ENCODE measurements at places on chromosomes 13 and 19.
A peak's percentile ranks its signal among the peaks of the same experiment; 100 is the strongest.

- no peak for DNase-seq
Measured at GRCh38 chr19:37669450-37669914, 14.2 kb upstream of the ZFP30 start.

GRCh38 chr19:45187421-45188100 lies 9.0 kb downstream of the BLOC1S3 start:
- no peak for DNase-seq

- no peak for DNase-seq
Measured at GRCh38 chr13:22193070-22193469, 522.2 kb downstream of the FGF9 start.

DNA sequence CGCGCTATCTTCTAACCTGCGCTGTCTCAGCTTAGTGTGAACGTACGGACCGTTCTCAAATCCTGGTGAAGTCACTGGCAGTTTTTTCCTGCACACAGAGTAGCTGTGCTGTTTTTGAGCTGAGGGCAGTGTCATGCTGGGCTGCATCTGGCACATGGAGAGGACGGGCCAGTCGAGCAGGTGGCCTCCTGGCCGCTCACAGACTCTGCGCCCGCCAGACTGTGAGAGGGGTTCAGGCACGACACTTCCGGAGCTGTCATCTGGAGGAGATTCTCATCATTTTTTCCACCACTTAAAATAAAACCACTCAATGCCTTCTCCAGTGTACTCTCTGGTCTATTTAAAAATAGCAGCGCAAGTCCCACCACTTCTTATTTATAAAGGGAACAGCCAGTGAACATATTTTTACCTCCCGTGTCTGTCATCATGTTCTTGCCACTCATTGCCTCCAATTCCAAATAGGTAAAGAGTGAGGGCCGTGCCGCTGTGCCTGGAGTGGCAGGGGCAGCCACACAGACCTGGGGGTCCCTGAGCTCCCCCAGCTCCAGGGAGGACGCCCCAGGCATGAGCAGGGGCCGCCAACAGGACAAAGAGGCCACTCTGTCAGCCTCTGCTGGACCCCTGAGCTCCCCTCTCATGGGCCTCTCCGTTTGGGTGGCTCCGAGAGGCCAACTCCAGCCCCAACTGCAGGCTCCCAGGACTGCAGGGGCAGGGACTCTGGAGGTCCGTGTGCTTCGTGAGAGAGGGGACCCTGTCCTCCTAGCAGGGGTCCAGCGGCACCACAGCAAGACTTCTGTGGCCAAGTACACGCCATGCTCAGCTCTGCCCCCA lies 36.9 kb upstream of the GRTP1 start:
- no peak for DNase-seq

- DNase-seq: no peak
Measured at GRCh38 chr19:55058781-55059610, 4.0 kb downstream of the RDH13 start.

GRCh38 chr19:4578552-4579248 lies 19.2 kb upstream of the SEMA6B start:
- DNase-seq: no peak

- no peak for DNase-seq
Measured at GRCh38 chr19:54095136-54095858, 5.3 kb downstream of the OSCAR start.

GRCh38 chr19:45403781-45404556 lies 900 bp downstream of the PPP1R13L start:
- no peak for DNase-seq

GRCh38 chr19:51689751-51690453 lies 3.2 kb upstream of the SPACA6 start:
- peak; percentile 44 for DNase-seq

DNA sequence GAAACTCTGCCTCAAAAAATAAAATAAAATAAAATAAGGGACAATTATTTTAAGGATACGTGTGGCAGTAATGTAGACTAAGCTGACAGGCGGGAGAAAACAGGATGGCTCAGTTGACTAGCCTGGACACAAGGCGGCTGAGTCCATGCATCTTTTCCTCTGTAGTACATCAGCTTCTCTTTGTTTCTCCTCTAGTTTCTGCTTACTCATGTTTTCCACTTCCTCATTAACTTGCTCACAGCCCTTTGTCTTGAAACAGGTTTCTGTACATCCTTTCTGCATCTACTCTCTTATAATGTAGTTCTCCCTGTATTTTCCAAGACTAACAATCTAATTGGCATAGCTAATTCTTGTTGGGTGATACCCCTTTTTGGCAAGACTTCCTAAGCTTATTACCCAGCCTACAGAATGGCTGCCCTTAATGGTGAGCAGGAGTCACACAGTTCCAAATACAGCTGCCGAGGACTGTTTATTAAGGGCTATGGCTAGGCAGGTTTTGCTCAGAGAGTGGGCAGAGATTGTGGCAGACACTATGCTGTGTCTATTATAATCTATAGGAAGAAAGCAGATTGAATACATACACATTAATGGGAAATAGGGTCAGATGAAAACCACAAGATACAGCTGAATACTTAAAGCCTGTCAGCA lies 58.7 kb upstream of the KLF5 start:
- DNase-seq: no peak

DNA sequence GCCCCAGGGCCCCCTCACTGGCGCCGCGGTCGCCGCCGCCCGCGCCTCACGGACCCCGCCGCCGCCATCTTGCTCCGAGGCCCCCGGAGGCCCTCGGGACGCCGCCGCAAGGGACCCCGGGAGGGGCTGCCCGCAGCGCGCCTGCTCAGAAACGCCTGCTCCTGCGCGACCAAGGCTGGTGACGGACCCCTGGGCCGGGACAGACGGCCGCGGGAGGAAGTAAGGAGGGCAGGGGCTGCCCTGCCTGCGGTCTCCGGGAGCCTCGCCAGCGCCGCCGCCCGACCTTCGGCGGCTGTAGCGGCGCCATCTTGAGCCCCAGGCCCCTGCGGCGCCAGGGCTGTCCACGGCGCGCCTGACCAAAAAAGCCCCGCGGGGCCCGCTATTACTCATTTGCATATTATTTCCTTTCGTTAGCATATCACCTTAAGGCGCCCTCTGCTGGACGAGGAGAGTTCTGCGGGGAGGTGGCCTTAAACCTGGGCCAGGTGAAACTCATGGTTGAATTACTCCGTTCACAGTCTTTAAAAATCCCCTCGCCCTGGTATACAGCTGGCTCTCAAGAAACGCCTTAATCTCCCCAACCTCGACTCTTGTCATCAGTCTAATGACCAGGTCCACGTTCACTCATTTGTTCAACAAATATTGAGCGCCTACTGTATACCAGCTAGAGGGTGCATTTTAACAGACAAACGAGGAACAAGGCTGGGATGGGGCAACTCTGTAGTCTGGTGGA lies at the start of gene REXO1:
Gene REXO1, minus strand, starts transcription at position 85 of the 733 bp plus-strand sequence. CDS start 125 bp downstream, outside the sequence.
- peak; percentile 76 for DNase-seq

- no peak for DNase-seq
Measured at GRCh38 chr13:98397221-98397620, 179.7 kb downstream of the STK24 start.

GRCh38 chr13:95921485-95921884 lies 131.7 kb downstream of the UGGT2 start:
- no peak for DNase-seq

- no peak for DNase-seq
Measured at GRCh38 chr19:29796173-29796573, 15.6 kb upstream of the CCNE1 start.

DNA sequence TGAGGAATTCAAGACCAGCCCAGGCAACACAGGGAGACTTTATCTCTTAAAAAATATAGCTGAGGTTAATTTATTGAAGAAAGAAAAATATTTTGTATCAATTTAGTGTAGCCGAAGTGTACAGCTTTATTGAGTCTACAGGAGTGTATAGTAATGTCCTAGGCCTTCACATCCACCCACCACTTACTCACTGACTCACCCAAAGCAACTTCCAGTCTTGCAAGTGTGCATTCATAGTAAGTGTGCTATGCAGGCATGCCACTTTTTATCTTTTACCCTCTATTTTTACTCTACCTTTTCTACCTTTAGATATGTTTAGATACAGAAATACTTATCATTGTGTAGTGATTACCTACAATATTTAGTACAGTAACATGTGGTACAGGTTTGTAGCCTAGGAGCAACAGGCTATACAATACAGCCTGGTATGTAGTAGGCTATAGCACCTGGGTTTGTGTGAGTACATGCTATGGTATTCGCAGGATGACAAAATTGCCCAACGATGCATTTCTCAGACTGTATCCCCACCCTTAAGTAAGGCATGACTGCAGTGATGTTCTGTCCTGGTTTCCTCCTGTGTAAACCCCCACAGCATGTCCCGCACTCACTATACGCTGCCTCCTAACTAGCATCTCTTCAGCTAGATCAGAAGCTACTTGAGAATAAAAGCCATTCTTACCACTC lies 15.3 kb upstream of the ATP12A start:
- DNase-seq: no peak
